Mucosa of gallbladder (tissue), 1 donor: ENCODE measurements at places on chromosomes 3 and 15. TPM values are rescaled to one million over a fixed set of nuclear protein-coding genes. Genes with fewer than 3 reads are reported as not detected.

Gene NOX5
- total RNA-seq, result 0.26 TPM

GRCh38 chr3:138675393-138675792 is 66.8 kb downstream of the FAIM start:
- DNase-seq, result no peak

Gene CIB1
- 106 TPM for total RNA-seq

Gene ACTRT3
- 1.6 TPM for total RNA-seq

DNA sequence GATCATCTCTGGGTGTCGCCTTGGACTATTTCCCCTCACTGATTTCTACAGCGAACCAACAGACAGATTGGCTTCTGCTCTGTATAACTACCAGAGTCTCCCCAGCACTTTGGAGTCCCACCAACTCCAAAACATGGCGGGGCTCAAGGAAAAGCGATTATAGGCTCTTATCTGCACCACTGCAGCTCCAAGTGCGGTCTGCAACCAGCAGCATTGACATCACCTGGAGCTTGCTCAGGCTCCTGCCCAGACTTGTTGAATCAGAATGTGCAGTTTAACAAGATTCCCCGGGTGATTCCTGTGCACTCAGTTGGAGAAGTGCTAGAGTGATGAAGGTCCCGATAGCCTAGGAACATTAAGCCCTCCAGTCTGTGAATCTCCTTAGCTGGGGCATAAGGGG is 9.0 kb downstream of the CCK start:
- no peak for DNase-seq

GRCh38 chr3:170493712-170494182 is 75.1 kb downstream of the CLDN11 start:
- no peak for DNase-seq

GRCh38 chr3:180283251-180283650 is 246.5 kb upstream of the PEX5L start:
- DNase-seq, result no peak

DNA sequence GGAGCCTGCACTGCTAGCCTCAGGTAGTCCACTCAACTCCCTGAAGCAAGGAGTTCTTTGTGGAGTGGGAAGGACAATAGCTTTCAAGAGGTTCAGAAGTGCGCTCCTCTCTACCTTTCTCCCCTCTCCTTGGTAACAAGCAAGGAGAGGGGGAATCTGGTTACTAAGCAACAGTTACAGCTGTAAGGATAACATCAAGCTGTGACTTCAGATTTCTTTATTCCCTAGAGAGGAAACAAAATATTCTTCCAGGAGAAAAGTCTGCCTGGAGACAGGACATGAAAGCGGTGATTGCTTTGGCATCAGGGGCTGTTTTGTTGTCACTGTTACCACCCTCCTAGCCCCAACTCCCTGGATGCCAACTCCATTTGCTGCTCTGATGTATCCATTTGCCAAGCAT is 70.4 kb downstream of the TRANK1 start:
- no peak for DNase-seq

DNA sequence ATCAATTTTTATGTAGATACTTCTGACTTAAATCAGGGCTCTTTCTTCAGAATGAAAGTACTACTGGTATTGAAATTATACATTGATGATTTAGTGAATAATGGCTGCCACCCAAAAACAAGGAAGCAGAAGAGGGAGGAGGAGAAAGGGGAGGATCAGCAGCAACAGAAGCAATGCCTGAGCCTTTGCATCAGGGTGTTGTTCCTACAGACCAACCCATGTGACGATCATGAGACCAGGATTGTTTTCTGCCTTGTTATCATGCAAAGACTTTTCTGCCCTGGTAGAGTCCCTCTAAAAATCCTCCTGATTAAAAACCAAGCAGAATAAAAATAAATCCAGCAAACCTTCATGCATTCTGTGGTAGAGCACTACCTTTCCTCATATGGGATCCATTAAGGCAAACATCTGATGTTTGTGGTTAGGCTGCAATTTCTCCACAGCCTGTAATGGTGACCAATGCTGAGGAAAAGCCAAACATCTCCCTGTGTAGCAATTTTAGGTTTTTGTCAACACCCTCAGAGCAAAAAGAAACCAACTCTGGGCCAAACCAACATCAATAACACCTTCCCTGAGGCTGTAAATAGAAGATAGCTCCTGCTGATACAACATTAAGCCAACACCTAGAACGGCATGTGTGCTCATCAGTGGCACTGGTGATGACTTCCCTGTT is 191.7 kb downstream of the ATP8B4 start:
- no peak for DNase-seq

GRCh38 chr3:189406148-189406547 is 225.0 kb upstream of the TP63 start:
- DNase-seq, result no peak

Gene NLGN1
- total RNA-seq, result 8.8 TPM

DNA sequence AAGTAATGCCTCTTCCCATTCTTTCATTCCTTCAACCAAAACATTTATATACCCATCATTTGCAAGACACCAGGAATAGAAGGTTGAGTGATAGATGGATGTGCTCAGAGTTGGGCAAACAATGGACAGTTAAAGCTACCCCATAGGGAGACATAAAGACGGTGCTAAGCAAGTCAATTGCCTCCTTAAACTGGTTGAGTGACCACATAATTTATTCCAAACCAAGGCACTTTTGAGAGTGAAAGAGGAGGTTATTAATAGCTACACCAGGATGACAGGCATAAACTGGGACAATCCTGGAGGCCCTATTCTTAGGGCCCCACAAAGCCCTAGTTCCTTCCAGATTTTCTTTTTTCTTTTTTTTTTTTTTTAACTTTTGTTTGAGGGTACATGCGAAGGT is 21.4 kb upstream of the DYNC1LI1 start:
- DNase-seq, result no peak

GRCh38 chr3:31232055-31233025 is 300.4 kb upstream of the STT3B start:
- DNase-seq, result no peak

- DNase-seq, result no peak
Measured at GRCh38 chr3:70702132-70702531, 389.7 kb upstream of the MDFIC2 start.

Gene RTP1
- total RNA-seq, result not detected

Gene SLC6A11
- 0.12 TPM for total RNA-seq
